ENCODE measurements at places on chromosomes 6 and 20. TPM values are rescaled to one million over a fixed set of nuclear protein-coding genes. Genes with fewer than 3 reads are reported as not detected.

GRCh38 chr6:69238067-69238466 lies 558.7 kb downstream of the LMBRD1 start:
- DNase-seq, result no peak

- DNase-seq, result no peak
Measured at GRCh38 chr6:47484616-47485015, 7.0 kb downstream of the CD2AP start.

- no peak for DNase-seq
Measured at GRCh38 chr6:78517399-78517798, 350.0 kb upstream of the IRAK1BP1 start.

GRCh38 chr6:27890445-27891319 lies 21.5 kb downstream of the OR2B2 start:
- peak; percentile 59 for DNase-seq

DNA sequence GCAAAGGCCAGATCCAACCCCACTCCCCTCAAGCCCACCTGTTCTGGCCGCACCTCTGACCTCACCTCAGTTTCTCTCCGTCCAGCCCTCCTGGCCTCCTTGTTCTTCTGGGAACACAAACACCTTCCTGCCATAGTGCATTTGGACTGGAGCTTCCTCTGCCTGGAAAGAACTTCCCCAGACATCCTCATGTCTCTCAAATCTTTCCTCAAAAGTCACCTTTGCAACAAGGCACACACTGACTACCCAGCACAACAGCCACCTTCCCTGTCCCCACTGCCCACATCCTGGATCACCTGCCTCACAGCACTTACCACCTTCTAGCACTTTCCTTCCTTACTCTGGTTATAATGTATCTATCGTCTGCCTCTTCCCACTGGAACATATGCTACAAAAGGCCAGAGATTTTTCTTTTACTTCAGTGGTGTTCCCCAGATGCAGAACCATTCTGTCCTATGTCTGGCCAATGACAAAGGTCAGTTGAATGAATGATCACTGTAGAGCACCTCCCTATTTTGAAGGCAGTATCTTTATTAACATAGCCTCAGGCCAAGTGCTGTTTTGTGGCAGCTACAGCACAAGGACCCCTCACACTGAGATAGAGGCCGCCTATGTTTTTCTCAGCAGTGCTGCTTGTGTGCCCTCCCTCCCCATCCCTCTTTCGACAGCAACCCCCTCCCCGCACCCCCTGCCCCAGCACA lies 4.1 kb downstream of the HLA-B start:
- DNase-seq, result no peak

GRCh38 chr6:82840571-82840970 lies 225.1 kb downstream of the UBE3D start:
- no peak for DNase-seq

DNA sequence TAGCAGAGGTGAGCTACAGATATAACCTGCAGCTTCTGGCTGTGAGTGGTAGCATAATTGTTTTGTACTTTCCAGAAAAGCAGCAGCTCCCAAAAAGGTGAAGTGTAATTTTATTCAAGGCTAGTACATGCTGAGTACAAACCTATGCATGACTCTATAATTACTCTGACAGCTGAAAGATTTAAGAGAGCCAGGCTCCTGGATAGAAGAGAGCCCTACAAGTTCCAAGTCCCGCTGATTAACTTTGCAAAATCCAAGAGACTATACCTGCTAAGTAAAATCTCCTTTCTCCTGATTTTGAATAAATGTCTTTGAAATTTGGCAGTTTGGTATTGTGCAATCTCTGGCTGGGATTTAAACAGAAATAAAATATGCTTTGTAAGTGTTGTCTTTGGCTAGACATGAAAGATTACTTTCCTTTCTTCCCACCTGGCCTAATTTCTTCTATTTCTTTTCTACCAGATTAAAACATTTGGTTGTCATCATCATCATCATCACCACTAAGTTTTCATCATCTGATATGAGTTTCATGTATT lies 79.5 kb downstream of the CTNNBL1 start:
- DNase-seq, result no peak

DNA sequence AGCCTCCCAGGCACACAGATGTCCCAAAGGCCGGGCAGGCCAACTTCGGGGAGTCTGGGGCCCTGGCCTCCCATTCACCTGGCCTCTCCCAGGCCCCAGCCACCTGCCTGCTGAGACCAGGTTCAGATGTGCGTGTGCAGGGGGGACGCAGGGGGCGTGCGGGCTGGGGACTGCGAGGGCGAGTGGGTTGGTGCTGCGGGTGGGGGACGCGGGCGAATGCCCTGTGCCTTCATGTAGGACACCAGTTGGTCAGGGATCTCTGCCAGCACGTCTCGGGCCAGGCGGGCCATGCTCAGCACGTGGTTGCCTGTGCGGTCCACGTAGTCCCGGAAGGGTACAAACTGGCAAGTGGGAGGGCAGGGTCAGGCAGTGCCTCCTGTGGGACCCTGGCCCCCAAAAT lies 44.5 kb downstream of the RAB44 start:
- DNase-seq, result no peak

TTLL9 gene
- total RNA-seq, result not detected

FAM162B gene
- total RNA-seq, result 3.6 TPM

ETV7 gene
- 0.15 TPM for total RNA-seq

CENPQ gene
- 3.2 TPM for total RNA-seq

DNA sequence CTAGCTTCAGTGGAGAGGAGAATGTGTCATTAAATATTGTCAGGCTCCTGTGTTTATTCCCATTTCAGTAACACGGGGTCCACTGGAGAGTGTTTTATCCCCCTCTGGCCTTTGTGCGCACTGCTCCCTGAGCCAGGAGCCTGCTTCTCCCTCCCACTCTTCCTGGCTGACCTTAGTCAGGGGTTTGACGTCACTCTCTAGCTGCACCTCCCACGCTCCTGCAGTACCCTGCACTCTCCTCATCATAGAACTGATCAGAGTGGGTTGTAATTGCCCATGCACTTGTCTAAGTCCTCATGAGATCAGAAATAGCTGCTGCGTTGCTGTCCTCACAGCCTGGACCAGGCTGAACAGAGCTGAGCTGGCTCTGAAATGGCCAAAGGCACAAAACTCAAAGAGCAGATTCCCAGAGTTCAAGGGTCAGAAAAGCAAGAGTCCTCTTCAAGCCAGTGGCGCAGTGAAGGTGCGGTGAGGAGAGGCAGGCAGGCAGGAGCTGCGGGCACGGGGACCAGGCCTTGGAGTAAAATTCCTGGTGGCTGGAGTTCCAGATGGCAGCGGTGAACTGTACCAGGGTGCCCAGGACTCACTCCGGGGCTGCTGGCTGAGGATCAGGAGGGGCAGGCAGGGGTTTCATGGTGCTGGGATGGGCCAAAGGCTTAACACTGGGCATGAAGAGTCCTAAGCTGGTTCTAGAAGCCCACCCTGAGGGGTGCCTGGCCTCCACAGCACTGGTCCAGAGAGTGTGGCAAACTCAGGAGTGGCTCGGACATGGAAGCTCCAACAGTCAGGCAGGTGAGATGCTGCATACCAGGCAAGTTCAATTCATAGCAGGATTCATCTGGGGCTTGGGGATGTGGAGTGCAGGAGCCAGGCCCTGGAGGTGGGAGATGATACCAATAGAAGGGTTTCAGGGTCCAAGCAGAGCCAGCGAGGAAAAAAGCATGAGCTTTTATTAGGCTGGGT lies 170.9 kb downstream of the SCP2D1 start:
- no peak for DNase-seq
